ENCODE measurements at places on chromosomes 3 and 15.

- H3K27ac ChIP-seq = no peak overlapping the region
- peaks cover 18% of the 10 kb centered on the region for H3K4me1 ChIP-seq
- no peak overlapping the region for H3K4me3 ChIP-seq
- no peak for DNase-seq
These were observed 186.9 kb downstream of the MAGI1 start for GRCh38 chr3:65851827-65852226.

DNA sequence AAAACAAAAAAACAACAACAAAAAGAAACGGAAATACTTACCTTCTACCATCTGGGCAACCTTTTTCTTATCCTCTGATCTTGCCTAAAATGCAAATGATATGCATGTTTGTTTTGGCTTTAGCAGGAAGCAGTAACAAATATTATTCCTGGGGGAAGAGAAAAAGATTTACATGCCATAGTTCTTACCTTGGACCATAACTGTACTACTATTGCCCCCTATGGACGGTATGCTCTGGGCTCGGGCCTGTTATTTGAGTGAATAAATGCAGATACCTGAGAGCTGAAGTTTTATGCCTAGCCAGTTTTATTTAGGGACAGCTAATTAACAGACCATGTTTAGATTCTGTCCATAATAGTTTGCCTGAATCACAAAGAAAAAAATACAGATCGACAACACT, 12.6 kb upstream of the STARD5 start:
- DNase-seq = no peak
- peaks cover 10% of the 10 kb centered on the region for H3K4me1 ChIP-seq
- H3K4me3 ChIP-seq = no peak overlapping the region
- no peak overlapping the region for H3K27ac ChIP-seq
- H3K36me3 ChIP-seq = no peaks in the 10 kb centered on the region

- no peak overlapping the region for H3K4me3 ChIP-seq
- H3K27ac ChIP-seq = no peak overlapping the region
- H3K36me3 ChIP-seq = no peaks in the 10 kb centered on the region
- no peaks in the 10 kb centered on the region for H3K4me1 ChIP-seq
- DNase-seq = no peak
These were observed 1233.1 kb upstream of the ALCAM start for GRCh38 chr3:104133630-104134029.

DNA sequence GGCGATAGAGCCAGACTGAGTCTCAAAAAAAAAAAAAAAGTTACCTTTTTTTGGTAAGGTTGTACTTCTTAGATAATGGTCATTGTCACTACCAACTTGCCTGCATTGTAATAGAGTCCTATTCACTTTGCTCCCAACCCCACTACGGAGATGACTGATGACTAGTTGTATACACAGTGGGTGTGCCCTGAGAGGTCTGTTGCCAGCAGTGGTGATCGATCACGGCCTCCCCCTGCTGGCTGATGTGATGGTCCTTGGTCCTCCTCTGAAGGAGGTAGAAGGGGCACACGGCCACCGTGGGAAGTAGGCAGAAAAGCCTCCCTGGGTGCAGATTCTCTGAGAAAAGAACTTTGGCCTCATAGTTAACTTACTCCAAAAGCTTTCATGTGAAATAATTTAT, 10.7 kb downstream of the GCNT3 start:
- no peak overlapping the region for H3K27ac ChIP-seq
- peaks cover 5% of the 10 kb centered on the region for H3K27me3 ChIP-seq
- H3K36me3 ChIP-seq = no peaks in the 10 kb centered on the region
- H3K4me1 ChIP-seq = no peaks in the 10 kb centered on the region

DNA sequence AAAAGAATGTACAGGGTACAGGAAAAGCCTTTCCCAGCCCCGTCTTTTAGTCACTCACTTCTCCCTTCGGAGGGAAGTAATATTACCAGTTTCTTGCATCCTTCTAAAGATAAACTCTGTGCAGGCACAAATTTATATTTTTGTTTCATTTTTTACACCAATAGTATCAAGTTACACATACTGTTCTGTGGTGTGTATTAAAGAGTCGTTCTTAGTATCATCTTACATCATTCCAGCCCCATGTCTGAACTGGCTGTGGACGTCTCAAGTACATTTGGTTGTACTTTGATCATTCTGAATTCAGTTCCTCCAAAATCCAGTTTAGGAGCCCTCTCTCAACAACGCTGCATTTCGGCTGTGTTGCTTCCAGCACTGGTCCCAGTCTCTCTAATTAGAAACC, 68.7 kb downstream of the LMLN start:
- no peak overlapping the region for H3K27ac ChIP-seq
- DNase-seq = no peak
- H3K4me3 ChIP-seq = no peak overlapping the region

GRCh38 chr3:48369693-48370332, 2.2 kb upstream of the FBXW12 start:
- H3K27me3 ChIP-seq = no peaks in the 10 kb centered on the region
- no peak overlapping the region for H3K27ac ChIP-seq
- no peak for DNase-seq
- H3K36me3 ChIP-seq = no peaks in the 10 kb centered on the region
- no peak overlapping the region for H3K4me3 ChIP-seq

DNA sequence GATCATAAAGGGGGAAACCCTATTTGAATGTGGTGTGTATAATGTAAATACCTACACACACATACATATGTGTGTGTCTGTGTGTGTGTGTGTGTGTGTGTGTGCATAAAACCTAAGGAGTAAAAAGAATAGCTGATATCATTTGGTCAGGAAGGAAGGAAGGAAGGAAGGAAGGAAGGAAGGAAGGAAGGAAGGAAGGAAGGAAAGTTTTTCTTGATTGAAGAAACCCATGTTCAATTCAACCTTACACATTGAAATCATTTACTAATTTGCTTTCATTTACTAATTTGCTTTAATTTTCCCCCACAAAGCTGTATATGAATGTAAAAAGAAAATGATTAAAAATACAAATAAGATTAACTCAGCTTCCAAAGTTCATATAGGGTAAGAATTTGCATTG, 386.6 kb downstream of the ROBO2 start:
- H3K4me3 ChIP-seq = no peak overlapping the region
- no peaks in the 10 kb centered on the region for H3K4me1 ChIP-seq
- no peak for DNase-seq
- H3K36me3 ChIP-seq = no peaks in the 10 kb centered on the region
- no peak overlapping the region for H3K27ac ChIP-seq

GRCh38 chr3:59547874-59548273, 498.0 kb upstream of the CFAP20DC start:
- no peak overlapping the region for H3K27ac ChIP-seq
- H3K36me3 ChIP-seq = no peaks in the 10 kb centered on the region
- no peak for DNase-seq

DNA sequence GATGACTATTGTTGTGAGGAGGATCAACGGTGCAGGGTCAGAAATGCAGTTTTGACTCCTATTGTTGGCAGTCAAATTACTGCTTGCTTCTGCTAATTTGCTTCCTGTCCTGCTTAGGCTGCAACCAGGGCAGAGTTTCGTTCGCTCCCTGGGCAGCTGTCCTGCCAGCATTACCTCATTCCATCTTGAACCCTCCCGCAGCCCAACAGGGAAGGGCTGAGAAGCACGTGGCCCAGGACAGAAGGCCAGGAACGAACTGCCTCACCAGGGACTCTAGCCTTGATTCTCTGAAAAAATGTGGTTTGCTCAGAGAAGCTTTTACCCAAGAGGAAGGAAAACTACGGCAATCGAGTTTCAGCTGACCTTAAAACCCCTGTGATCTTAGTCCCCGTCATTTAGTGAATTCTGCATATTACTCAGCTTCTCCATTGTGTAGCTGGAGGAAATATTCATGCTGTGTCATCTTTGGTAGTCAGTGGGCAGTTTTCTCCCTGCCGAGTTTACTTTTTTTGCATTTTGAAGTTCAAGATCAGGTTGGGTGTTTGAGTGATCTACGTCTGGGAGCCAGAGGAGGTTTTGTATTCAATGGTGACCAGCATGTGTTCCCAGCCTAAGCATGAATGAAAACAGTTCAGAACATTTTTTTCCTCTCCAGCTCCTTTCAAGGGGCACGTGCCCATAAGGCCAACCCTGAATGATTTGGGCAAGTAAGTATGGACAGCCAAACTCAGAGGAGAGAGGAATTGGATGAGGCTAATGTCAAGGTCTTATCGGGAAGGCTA, 23.0 kb downstream of the TLNRD1 start:
- peak; percentile 91 for DNase-seq
- peak overlapping the region; percentile 73 for H3K27ac ChIP-seq
- H3K4me1 ChIP-seq = peaks cover 9% of the 10 kb centered on the region
- H3K36me3 ChIP-seq = no peaks in the 10 kb centered on the region
- no peak overlapping the region for H3K4me3 ChIP-seq

DNA sequence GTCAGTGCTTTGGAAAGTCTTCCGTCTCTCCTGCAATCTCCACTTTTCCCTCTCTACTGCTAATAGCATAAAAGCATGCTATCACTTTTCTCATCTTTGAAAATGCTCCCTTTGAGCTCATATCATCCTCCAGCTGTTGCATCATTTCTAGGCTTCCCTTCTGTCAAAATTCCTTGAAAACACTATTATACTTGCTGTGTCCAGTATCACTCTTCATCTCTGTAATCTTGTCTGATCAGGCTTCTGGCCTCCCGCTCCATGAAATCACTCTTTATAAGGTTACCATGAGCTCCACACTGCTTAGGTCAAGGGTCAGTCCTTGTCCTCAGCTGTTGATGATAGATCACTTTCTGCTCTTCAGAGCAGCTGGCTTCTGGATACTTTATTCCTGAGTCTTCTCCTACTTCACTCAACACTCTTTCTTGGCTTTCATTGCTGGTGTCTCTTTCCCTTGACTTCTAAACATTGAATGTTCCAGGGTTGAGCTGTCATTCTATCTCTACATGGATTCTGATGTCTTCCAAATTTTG, 50.9 kb upstream of the SPTSSB start:
- H3K27ac ChIP-seq = no peak overlapping the region
- DNase-seq = no peak
- H3K36me3 ChIP-seq = no peaks in the 10 kb centered on the region
- H3K4me3 ChIP-seq = no peak overlapping the region

DNA sequence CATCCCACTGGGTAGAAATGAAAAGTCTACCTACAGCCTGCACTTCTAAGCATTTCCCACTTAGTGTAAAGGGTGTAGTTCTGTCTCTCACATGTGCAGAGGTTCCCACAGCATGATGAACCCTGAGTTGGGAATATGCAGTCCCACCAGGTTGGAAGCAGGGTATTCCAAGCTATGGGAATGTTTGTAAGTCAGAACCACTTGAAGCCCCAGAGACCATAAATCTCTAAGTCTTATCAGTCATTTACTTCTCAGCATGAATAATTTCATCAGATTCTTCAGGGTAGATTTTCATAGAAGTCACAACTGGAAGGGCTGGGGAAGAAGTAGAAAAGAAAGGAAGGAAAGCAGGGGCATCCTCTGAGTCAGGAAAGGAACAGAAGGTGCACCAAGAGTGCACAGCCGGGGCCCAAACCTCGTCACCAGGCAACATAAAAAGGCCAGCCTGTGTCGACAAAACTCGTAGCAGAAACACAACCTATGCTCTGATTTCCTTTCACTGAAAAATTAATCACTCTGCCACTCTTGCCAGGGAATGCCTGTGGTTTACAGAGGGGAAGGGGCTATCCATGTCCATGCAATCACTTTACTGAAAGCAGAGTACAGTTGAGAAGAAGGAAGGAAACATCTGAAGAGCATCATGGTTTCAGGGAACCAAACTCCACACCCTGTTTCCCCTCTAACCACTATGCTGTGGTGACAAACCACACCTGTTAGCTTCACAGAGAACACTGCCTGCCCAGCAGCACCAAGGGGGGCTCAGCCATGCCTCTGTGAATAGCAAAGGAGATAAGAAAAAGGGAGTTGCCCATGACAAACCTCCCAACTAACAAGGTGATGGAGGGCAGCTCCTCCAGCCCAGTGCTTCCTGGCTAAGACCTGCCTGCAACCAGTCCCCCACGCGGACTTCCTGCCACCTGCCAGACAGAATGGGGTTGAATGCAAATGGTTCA, 40.5 kb downstream of the SH3BP5 start:
- H3K4me1 ChIP-seq = peaks cover 57% of the 10 kb centered on the region
- H3K27ac ChIP-seq = peak overlapping the region; percentile 49
- H3K27me3 ChIP-seq = no peaks in the 10 kb centered on the region
- DNase-seq = no peak
- H3K36me3 ChIP-seq = no peaks in the 10 kb centered on the region

- H3K27me3 ChIP-seq = no peaks in the 10 kb centered on the region
- no peak overlapping the region for H3K4me3 ChIP-seq
- H3K27ac ChIP-seq = no peak overlapping the region
- DNase-seq = no peak
These were observed 96.8 kb downstream of the PLCH1 start for GRCh38 chr3:155648013-155648591.

DNA sequence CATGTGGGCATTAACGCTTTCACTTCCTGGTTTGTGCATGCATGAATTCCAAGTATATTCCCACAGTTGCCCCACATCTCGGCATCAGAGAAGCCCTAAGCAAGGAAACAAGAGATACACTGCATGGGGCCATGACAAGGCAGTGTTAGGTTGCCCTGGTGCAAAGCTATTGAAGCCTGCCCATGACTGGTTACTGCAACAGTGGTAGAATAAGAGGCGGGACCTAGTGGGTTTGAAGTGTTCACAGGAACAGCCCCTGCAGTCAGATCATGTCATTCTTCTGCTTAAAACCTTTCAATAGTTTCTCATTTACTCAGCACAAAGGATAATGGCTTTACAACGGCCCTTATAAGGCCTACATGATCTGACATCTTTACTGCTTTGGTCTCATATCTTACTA, 80.9 kb upstream of the TOPAZ1 start:
- H3K27me3 ChIP-seq = no peaks in the 10 kb centered on the region
- no peak overlapping the region for H3K27ac ChIP-seq

DNA sequence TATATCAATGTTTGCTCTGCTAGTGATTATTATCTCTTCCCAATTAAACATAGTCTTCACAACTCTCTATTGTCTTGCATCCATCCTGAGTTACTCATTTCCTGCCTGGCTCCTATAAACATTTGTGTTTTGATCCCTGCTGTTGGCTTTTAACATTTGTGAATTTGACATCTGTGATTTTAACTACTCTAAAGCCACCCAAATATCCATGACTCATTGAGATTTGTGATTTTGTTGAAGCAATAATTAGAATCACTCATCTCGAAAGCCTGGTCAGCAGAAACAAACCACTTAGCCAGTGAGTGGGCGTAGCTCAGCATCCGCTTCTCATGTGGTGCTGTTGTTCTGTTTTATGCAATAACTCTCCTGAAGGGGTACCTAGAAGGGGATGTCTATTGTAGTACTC, 174.3 kb upstream of the ZBTB20 start:
- H3K4me3 ChIP-seq = no peak overlapping the region
- no peak overlapping the region for H3K27ac ChIP-seq
- no peaks in the 10 kb centered on the region for H3K27me3 ChIP-seq

GRCh38 chr15:88959445-88959844, 46.3 kb upstream of the MFGE8 start:
- H3K4me1 ChIP-seq = no peaks in the 10 kb centered on the region
- H3K27me3 ChIP-seq = no peaks in the 10 kb centered on the region
- H3K27ac ChIP-seq = no peak overlapping the region
- no peaks in the 10 kb centered on the region for H3K36me3 ChIP-seq

DNA sequence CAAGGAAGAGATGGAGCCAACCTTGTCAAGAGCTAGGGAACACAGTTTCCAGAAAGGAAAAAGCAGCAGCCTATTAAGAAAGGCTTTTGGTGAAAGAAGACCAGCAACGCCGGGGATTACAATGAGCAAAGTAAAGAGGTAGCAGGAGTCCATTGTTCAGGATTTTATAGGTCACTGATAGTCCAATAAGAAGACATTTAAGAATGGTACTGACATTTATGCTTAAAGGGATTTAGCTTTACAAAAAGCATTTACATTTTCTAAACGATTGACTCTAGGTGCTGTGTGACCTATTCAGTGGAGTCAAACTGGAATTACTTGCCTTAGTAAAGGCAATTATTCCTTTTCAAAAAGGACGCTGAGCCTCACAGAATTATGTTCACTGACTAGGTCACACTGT, 40.8 kb downstream of the CSNK1G1 start:
- H3K27me3 ChIP-seq = no peaks in the 10 kb centered on the region
- DNase-seq = no peak
- no peak overlapping the region for H3K4me3 ChIP-seq
- peaks cover 6% of the 10 kb centered on the region for H3K4me1 ChIP-seq
- no peaks in the 10 kb centered on the region for H3K36me3 ChIP-seq
- H3K27ac ChIP-seq = no peak overlapping the region
